Bone marrow (tissue), 2 donors: ENCODE measurements at places on chromosomes 4 and X.
A peak's percentile ranks its signal among the peaks of the same experiment; 100 is the strongest.

DNA sequence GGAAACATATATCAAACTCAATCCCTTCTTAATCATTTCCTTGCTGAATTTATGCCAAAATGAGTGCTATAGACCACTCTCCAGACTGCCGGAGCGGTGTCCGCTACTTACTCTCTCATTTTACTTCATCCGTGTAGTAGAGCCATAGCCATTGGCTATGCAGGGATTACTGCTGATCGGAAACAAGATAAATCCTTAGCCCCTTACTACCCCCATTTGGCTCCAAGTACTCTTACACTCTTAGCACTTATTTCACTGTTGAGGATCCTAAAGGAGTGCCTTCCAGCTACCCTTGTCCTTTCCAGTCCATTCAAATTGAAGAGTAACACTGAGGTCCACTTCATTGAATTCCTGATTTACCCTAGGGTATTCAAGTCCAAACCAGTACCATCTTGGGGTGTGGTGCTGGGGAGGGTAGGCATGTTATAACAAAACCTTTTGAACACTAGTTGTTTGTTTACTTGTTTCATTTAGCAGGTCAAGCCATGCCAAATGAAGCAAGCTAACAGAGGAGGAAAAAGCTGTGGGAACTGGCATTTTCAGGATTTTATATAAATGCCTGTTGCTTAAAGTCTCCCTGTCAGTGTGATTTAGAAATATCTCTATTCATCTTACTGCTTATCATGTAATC lies 715.1 kb downstream of the FSTL5 start:
- DNase-seq, result no peak

DNA sequence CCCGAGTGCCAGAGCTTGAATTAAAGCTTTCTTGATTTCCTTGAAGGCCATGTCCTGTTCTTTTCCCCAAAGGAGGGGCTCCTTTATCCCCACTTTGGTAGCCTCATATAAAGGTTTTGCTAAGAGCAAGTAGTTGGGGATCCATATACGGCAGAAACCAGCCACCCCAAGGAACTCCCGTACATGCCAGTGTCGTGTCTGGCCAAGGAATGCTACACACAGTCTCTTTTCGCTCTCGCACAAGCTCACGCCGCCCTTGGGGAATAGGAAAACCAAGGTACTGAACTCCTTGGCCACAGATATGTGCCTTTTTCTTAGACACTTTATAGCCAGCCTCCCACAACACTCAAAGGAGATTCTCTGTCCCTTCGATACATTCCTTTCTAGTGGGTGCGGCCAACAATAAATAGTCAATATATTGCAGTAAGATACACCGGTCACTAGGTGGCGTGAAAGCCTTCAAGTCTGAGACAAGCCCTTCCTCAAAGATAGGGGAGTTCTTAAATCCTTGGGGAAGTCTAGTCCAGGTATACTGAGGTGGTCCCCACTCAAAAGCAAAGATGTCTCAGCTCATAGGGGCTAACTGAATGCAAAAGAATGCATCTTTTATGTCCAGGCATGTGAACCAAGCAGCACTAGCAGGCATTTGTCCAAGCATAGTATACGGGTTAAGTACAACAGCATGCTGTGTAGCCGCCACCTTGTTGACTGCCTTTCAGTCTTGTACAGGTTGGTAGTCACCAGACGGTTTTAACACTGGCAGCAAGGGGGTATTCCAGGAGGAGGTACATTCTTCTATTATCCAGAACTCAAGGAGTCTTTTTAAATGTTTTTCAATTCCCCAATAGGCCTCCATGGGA lies 57.8 kb upstream of the XAGE1B start:
- DNase-seq, result no peak

- DNase-seq, result no peak
Measured at GRCh38 chr4:14580061-14580460, 422.2 kb upstream of the CPEB2 start.

GRCh38 chr4:48167538-48168263 lies 33.7 kb upstream of the TXK start:
- no peak for DNase-seq

DNA sequence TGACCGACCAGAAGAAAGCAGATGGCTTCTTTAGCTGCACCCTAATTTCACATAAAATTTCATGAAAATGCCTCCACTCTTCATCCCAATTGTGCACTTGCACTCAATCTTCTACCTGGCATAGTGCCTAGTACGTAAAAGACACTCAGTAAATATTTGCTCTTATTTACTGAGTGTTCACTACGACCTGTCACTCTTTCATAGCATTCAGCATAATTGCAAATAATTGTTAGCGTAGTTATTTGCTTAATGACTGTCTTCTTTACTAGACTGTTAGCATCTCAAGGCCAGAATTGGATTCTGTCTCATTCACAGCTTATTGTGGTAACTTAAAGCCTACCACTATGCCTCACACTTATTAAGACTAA lies 130.2 kb downstream of the ENOX2 start:
- DNase-seq, result no peak

DNA sequence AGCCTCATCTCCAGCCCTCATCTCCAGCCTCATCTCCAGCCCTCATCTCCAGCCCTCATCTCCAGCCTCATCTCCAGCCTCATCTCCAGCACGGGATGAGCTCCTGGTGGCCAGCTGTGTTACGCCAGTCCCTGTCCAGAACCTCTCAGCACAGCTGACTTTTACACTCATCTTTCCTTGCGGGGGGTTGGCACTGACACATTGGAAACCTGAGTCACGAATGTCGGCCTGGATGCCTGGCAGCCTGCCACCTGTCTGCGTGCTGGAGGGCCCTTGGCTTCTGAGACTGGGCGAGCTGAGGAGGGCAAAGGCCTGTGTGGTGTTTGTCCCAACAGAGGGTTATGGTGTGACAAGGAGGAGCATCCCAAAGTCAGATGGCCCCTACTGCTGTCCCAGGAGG lies 66.1 kb upstream of the HGFAC start:
- DNase-seq, result no peak

- DNase-seq, result no peak
Measured at GRCh38 chr4:127214016-127214415, 418.7 kb upstream of the INTU start.

GRCh38 chr4:183885205-183885720 lies 19.8 kb upstream of the STOX2 start:
- no peak for DNase-seq

GRCh38 chr4:11566444-11567022 lies 137.8 kb upstream of the HS3ST1 start:
- no peak for DNase-seq

DNA sequence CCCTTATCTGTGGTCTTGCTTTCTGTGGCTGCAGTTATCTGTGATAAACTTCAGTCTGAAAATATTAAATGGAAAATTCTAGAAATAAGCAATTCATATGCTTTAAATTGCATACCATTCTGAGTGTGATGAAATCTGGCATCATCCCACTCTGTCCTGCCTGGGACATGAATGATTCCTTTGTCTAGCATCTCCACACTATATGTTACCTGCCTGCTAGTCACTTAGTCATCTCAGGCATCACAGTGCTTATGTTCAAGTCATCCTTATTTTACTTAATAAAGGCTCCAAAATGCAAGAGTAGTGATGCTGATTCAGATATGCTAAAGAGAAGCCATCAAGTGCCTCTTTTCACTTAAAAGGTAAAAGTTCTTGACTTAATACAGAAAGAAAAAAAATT lies 14.3 kb upstream of the RAB9B start:
- no peak for DNase-seq

DNA sequence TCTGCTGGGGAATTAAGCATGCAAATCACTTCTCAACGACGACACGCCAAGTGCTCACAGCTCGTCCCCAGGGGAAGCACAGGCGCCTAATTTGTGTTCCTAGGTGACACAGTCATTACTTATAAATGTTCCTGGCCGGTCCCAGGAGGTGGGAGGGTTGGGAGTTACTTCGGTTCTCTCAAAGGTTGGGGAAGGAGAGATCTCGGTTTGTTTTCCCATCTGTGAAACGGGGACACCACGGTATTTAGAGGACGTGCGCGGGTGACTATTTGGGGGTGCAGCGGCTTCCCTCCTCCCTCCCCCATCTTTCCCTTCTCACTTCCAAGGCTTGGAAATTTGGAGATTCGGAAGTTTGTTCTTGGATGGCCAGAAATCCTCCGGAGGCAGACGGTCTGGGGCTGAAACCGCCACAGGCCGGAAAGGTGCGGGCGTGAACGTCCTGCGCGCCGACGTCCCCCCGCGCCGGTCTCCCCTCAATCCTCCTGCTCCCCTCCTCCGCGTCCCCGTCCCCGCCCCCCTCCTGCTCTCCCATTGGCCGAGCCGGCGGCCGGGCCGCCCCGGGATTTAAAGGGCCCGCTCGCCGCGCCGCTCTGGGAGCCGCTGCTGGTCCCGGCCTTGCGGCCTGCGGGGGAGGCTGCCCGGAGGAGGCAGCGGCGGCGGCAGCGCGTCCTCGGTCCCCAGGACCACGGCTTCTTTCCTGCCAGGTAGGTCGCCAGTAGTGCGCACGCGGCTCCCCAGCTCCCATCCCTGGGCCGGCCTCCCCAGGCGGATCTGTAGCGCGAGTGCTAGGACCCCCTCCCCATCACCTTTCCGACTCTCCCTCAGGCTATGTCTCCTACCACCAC lies at the start of gene PORCN:
TSS of gene PORCN (plus strand) at position 593 of the 845 bp plus-strand sequence. CDS start 829 bp downstream, outside the sequence.
- DNase-seq, result peak; percentile 7

DNA sequence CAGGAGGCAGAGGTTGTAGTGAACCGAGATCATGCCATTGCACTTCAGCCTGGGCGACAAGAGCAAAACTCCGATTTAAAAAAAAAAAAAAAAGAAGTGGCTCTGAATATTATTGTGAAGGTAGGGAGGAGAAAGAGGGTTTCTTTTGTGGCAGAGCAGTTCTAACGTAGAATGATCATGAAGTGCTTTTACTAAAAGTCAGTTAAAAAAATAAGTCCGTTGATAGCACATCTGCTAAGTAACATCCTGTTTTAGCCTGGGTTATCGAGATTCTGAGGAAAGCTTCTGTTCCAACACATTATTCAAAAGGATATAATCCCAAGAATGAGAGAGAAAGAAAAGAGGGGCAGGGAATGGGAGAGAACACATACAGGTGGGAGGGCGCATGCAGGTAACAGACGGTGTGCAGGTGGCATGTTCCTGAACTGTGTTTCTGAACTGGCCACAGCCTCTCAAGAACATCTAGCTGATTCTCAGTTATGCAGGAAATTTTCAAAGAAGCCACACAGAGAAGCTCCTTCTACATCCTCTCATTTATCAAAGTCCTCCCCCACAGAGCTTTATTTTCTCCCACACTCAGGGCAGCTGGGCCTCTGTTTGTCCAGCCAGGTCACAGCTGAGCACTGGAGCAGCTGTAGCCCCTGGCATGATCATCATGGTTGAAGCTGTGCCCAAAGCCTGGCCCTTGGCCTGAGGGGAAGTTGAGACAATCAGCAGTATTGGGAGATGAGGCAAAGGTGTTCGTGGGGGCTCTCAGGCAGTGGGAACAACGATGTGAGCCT lies 342.3 kb downstream of the ZNF674 start:
- DNase-seq, result peak; percentile 4

DNA sequence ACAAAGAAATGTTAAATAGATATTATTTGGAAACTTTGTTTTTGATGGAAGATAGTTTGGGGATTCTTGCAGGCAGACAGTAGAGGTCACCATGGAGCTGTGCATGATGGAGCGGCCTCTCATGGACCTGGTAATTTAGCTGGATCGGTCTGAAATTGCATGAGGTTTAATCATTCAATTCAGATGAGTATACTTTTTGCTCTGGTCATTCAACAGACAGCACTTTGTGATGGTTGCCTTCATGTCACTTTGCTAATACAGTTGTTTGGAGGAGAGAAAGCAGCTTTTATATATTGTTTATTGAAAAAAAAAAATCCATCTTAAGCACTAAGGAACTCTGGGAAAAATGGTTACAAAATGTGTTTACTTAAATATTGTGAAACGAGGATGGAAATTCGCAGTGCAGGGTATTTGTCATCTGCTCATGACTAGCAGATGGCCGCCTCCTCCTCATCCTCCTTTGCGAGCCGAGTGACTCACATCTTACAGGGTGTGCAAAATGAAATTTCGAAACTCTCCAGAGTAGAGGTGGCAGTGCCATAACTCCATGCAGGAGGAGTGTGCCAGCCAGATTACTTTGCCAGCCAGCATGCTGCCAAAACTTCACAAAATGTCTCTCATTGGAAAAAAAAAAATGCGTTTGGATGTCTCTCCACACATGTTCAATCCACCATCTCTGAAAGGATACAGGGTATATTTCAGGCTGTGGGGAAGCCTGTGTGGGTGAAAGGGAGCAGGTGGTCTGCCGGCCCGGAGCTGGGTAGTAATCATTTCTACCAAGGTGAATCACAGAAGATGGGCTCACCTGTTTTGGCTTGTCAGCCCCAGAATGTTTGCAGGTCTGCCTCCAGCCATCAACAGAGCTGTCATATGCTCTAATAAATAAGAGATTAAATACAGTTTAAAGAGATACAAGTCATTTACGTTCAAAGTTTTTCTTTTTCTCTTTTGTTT lies 314.9 kb upstream of the DIPK2B start:
- DNase-seq, result peak; percentile 0

- no peak for DNase-seq
Measured at GRCh38 chr4:158758142-158758541, 10.7 kb upstream of the FNIP2 start.

DNA sequence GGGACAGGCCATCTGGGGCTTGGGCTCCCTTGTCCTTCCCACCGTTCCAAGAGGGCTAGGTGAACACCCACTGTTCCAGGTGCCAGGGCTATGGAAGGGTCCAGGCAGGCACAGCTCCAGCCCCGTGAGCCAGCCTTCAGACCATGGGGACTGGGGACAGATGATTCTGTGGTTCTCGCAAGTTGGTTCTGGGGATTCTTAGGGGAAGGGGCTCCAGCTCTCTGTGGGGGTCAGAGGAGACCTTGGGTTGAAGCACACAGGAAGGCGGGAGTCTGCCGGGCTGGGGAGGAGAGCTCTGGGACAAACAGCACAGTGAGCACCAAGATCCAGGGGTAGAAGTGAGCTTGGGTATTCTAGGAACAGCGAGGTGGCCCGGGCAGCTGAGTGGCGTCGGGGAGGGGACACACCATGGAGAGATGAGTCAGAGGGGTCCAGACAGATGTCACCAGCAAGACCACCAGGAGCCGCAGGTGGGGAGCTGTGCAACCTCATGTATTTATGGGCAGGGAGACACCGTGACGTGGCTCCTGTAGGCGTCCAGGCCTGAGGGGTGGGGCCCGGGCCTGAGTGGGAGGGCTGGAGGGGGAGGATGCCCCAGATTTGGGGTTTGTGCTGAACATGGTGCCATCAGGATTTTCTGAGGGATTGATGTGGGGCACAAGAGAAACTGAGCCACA lies 48.8 kb upstream of the HMX1 start:
- no peak for DNase-seq

DNA sequence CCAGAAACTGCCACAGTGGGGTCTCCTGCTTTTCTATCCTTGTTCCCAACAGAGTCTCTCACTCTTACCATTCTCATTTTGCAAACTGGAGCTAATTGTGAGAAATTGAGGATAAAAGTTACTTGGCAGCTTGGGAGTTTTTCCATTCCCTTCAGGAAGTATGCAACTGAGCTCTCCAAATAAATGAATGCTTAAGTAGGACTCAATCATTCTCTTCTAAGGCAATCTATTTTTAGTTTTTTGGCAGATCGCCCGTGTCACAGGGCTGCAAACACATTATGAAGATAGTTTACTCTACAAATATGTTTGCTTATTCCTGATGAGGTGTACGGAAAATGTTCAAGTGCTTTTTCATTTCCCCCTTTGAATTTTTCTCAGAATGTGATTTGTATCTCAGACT lies 5.3 kb downstream of the ASB11 start:
- DNase-seq, result no peak
